Bronchial smooth muscle cell (primary cell): ENCODE measurements at places on chromosomes 7 and 10. TPM values are rescaled to one million over a fixed set of nuclear protein-coding genes. Genes with fewer than 3 reads are reported as not detected.

The FAM25C gene
- total RNA-seq: not detected in 2 replicates

The NANOS1 gene
- 0.09 and 0.32 TPM in 2 replicates for total RNA-seq

The IKZF1 gene
- 0.16 TPM in 1 of 2 replicates, not detected in the other for total RNA-seq

The DEPP1 gene
- total RNA-seq: 24.1 and 100 TPM in 2 replicates

The ARMH3 gene
- 9.3 and 9.4 TPM in 2 replicates for total RNA-seq

The AKR1C2 gene
- total RNA-seq: 48.6 and 96.5 TPM in 2 replicates

The SUN3 gene
- not detected in 2 replicates for total RNA-seq

The PDZD7 gene
- total RNA-seq: 1.8 and 2.0 TPM in 2 replicates

The CRYGN gene
- total RNA-seq: 0.26 and 0.47 TPM in 2 replicates

The FXYD4 gene
- not detected in 2 replicates for total RNA-seq

The PRSS2 gene
- total RNA-seq: not detected in 2 replicates

The PON1 gene
- total RNA-seq: not detected in 2 replicates

The CPA2 gene
- total RNA-seq: under 0.01 TPM in 1 of 2 replicates, not detected in the other

The SPDYE11 gene
- not detected in 2 replicates for total RNA-seq
